ENCODE measurements at places on chromosomes 11 and 22. TPM values are rescaled to one million over a fixed set of nuclear protein-coding genes. Genes with fewer than 3 reads are reported as not detected.

The ZP1 gene
- total RNA-seq, result 0.28 TPM

The SLC22A25 gene
- not detected for total RNA-seq

The IFITM10 gene
- under 0.01 TPM for total RNA-seq

The KIRREL3 gene
- 10.9 TPM for total RNA-seq

GRCh38 chr11:109945626-109946321 is 147.4 kb upstream of the ZC3H12C start:
- no peaks in the 10 kb centered on the region for H3K27me3 ChIP-seq
- H3K4me3 ChIP-seq, result no peak overlapping the region
- peaks cover 3% of the 10 kb centered on the region for H3K4me1 ChIP-seq
- no peak for DNase-seq
- no peak overlapping the region for H3K27ac ChIP-seq

GRCh38 chr11:23233075-23233474 is 372.8 kb upstream of the CCDC179 start:
- H3K4me1 ChIP-seq, result no peaks in the 10 kb centered on the region
- H3K27me3 ChIP-seq, result no peaks in the 10 kb centered on the region
- no peak overlapping the region for H3K4me3 ChIP-seq

The ALG8 gene
- total RNA-seq, result 53.0 TPM

The FAM83F gene
- not detected for total RNA-seq

The FAM180B gene
- total RNA-seq, result not detected

The TAF1D gene
- total RNA-seq, result 147 TPM
